NCI-H2081 treated with DMSO at 0.1 percent for 48 hours (cell line): ENCODE measurements at places on chromosomes 12 and 14.

DNA sequence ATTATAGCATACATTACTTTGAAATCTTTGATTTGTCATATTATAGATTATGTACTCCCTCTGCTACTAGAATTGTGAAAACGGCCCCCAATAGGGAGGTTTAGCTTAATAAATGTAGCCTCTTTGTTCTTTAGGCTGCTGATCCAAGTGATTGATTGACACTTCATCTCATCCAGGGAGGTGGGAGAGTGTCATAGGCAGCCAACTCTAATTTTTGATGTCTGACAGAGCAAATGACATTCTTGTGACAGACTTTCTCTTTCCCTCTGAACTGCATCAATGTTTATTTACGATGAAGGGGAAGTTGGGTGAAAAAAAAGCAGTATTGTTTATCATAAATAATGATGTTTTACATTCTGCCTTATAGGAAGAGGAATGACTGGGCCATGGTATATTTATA lies 221.4 kb downstream of the MDGA2 start:
- DNase-seq = no peak

GRCh38 chr12:105502426-105502930 lies 172.0 kb downstream of the C12orf75 start:
- no peak for DNase-seq

DNA sequence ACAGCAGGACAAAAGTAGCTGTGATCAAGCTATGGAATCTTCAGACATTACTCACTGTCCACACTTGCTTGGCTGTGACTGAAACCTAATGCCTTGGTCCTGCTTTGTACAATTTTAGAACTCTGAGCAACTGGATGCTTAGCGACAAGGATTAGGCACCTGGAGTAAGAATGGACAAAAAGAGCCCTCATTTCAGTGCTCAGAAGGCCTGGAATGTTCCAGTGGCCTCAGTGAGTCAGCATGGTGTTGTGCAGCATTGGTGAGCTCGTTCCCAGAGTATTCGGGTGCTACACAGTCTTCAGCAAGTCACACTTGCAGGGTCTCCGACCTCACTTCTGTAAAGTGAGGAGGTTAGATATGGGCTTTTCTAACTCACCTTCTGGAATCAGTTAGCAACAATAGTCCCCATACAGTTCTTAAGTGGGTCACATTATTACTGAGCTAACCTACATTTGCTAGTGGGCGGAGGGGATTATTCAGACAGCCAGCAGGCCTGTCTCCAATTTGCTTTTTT lies 108.0 kb upstream of the MDM1 start:
- DNase-seq = no peak

- no peak for DNase-seq
These were observed 25.4 kb downstream of the ZBTB42 start for GRCh38 chr14:104826189-104826860.

DNA sequence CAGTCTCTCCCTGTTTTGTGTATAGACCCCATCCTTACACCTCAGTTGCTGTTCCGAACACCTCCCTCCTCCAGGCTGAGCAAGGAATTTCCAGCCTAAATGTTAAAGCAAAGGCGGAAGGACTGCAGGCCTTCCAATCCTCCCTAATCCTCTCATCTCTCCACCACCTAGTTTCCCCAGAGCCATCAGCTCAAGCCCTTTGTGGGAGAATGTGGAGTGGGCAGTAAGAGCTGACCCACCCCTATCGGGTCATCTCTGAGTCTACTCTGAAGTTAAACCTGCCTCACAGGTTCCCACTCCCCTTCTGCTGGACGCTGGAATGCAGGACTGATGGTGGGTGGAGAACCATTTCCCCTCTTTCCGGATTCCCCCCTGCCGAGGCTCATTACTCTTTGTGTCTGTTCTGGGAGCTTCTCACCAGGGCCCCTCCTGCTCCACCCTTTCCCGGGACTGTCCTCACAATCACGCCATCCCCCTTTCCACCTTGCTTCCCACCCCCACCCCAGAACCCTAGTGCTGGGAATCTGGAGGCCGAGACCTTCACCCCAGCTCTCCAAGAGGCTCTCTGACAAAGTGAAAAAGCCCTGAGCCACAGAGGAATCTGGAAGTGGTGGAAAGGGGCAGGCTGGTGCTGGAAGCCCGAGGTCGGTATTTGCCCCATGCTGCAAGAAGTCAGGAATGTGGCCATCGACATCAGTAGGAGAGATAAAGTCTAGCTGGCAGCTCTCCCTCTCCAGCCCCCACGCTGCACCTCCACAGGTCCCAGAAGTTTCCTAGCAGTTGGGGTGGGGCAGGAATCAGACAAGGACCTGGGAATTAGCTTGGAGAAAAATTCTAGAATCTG lies 3.3 kb upstream of the KRT18 start:
- DNase-seq = no peak

- DNase-seq = no peak
These were observed 1093.3 kb downstream of the SLC16A7 start for GRCh38 chr12:60689137-60689536.

GRCh38 chr14:76093077-76093476 lies 58.6 kb upstream of the GPATCH2L start:
- no peak for DNase-seq

DNA sequence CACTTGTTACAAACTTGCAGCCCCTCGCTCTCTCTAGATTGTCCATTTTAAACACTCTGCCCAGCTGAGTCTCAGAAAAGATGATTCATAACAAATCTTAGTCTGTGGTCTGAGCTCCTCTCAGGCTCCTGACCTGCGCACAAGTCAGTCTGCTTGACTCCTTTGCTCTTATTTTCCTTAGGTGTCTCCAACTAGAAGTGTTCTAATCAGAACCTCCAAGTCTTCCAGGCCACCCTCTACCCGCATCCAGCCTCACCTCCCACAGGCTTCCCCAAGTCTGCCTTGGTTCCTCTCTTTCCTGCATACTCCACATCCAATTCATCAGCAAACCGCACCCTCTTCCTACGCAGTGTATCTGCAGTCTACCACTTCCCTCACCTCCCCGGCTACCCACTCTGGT lies 42.4 kb upstream of the BDKRB2 start:
- DNase-seq = no peak

- DNase-seq = no peak
These were observed 178.2 kb downstream of the AKAP6 start for GRCh38 chr14:32507029-32507984.

DNA sequence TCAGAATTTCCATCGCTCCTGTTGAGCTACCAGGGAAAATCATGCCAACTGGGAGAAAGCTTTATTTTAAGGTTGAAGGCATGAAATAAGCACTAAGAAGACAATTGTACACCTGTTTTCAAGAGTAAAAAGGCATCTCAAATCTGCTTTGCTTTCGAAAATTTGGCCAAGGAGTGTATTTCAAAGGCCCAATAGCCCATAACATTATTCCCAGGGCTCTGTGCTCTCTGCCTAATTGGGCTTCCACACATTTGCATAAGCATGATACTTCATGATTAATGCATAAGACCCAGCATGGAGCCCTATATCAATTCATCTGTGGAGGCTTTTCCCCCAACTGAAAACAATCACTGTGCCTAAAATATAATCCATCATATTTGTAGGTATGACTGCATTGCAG lies 258.5 kb downstream of the NOVA1 start:
- no peak for DNase-seq

- no peak for DNase-seq
These were observed 38.6 kb downstream of the SPTSSA start for GRCh38 chr14:34423445-34423844.

GRCh38 chr12:27541031-27541719 lies 17.2 kb downstream of the PPFIBP1 start:
- no peak for DNase-seq

DNA sequence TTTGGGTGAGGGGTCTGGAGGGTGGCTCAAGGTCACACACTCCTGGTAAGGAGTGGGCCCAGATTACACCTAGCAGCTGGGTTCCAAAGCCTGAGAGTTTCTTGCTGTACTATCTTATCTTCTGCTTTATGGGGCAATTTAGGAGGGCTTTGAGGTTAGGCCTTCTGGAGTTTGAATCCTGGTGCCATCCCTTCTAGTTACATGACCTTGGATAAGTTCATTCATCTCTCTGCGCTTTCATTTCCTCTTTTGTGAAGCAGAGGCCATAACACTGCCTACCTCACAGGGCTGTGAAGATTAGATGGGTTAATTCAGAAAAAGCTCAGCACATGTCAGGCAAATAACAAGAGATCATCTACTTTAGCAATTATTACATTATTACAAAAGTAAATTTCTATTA lies 7.4 kb upstream of the KRT77 start:
- no peak for DNase-seq

DNA sequence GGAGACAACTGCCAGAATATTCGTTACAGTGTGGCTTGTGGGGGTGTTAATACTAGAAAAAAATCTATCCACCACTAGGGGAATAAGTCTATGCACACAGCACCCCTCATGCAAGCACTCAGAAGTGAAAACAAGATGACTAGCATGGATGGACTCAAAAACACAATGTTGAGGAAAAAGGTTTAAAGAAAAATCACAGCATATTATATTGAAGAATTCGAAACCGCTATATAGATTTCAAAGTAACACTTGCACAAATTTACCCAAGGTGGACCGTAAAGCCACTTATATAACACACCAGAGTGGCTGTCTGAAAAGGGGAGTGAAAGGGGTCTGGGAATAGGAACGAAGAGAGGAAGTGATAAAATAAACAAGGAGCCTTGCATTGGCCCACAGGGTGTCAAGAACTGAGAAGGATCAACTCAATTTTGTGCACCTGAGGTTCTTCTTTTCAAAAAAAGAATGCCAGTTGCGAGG lies 544 bp downstream of the ABCD4 start:
- DNase-seq = no peak

GRCh38 chr14:51228890-51229289 lies 11.2 kb upstream of the TMX1 start:
- no peak for DNase-seq

DNA sequence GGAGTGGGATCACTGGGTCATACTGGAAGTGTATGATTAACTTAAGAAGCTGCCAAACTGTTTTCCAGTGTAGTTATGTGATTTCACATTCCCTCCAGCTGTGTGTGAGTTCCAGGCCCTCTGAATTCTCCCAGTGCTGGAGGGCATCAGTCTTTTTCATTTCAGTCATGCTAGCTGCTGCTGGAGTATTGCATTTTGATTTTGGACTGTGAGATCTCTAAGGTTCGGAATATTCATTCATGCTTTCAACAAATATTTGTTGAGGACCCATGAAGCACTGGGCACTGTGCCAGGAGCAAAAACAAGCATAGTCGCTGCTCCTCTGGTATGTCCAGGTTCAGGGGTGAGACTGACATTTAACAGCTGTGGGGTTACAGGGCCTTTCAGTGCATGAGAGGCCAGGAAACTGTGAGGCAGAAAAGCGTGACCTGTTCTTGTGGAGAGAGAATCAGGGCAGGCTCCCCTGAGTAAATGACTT lies 133.2 kb downstream of the SCARB1 start:
- DNase-seq = no peak

GRCh38 chr12:97386133-97386581 lies 76.4 kb upstream of the RMST start:
- DNase-seq = no peak

DNA sequence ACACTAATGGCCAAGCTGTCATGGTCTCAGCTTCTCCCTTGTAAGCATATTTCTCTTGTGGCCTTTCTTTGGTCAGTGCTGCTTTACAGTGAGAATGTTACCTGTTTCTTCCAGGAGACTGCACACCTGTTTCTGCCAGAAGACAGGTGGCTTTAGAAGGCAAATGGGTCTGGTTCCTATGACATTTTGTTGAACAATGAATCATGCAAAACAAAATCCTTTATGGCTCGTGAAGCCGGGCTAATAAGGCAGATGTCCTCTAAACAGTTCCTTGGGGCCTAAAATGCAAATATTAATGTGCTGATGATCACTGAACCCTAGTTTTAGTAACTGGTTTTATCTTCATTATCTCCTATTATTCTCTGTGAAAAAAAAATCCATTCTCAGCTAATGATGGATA lies 927.6 kb downstream of the GALC start:
- no peak for DNase-seq

GRCh38 chr12:4320497-4320852 lies 538 bp upstream of the TIGAR start:
- DNase-seq = no peak

- DNase-seq = no peak
These were observed 8.2 kb downstream of the GOLT1B start for GRCh38 chr12:21509768-21510167.

DNA sequence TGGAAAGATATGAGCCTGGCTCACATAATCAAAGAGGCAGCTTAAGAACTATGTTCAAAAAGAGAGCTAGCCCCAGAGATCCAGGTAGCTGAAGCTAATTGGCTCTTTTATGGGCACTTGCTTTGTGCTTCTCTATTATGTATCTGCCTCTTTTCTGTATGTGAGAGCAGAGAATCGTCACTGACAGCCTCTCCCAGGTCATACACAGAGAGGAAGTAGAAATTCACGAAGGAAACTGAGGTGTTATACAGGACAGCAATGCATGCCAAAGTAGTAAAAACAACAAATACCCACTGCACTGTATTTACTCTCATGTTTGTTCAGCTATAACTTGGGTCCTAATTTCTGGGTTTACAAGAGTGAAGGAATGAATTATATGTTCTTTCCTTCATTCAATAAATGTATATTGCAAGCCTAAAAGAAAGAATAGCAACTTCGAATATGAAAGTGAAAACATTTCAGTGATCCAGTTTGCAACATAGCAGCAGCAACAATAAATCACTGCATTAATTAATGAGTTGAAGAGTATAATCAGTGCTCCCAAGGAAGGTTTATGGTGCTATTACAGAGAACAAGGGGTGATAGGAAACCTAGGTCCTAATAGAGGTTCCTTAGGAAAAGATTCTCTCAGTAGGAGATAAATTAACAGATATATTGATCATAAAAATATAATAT lies 47.1 kb upstream of the ATXN7L3B start:
- DNase-seq = no peak

- no peak for DNase-seq
These were observed 431.6 kb downstream of the RAD51B start for GRCh38 chr14:68250927-68251768.

DNA sequence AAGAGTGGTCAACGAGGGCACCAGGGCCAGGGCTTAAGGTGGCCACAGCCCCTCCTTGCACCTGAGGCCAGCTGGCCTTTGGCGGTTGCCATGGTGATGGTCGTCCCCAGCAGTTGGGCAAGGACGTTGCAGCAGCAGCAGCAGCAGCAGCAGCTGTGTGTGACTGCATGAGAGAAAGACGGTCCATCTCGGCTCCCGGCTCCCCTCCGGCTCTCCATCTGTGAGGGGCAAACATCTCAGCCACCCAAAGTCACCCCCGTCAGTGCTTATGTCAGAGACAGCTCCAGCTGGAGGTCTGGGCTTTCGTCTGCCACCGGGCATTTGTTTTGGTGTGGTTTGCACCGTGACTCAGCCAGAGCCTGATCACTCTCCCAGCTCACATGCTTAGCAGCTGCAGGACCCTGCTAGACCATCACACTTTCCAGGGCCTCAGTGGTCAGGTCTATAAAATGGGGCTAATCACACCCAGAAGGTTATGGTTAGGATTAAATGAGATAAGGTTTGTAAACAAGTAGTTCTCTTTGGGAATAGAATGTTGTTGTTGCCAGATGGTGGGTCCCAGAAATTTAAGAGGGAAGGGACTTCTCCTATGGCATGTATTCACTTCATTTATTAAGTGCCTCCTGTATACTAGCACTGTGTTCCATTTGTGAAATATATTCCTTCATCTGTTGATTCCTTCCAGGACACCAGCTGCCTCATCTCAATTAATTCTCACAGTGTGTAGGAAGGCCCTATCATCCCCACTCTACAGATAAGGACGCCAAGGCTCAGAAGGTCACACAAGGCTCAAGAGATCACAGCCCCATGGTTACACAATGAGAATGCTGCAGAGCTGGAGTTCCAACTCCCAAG lies 212.6 kb upstream of the LHX5 start:
- DNase-seq = no peak

GRCh38 chr14:102360388-102360787 lies 2.3 kb downstream of the CINP start:
- no peak for DNase-seq
